Stromal cell of bone marrow (primary cell): ENCODE measurements at places on chromosomes 7 and 10.

DNA sequence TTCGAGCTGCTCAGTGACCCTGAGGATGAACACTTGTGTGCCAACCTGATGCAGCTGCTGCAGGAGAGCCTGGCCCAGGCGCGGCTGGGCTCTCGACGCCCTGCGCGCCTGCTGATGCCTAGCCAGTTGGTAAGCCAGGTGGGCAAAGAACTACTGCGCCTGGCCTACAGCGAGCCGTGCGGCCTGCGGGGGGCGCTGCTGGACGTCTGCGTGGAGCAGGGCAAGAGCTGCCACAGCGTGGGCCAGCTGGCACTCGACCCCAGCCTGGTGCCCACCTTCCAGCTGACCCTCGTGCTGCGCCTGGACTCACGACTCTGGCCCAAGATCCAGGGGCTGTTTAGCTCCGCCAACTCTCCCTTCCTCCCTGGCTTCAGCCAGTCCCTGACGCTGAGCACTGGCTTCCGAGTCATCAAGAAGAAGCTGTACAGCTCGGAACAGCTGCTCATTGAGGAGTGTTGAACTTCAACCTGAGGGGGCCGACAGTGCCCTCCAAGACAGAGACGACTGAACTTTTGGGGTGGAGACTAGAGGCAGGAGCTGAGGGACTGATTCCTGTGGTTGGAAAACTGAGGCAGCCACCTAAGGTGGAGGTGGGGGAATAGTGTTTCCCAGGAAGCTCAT is 1.1 kb downstream of the DDIT4 start:
- DNase-seq: no peak

GRCh38 chr10:125820701-125821100 is 2.4 kb downstream of the UROS start:
- DNase-seq: no peak

- DNase-seq: no peak
Observed at GRCh38 chr7:111485701-111486380, 76.5 kb downstream of the IMMP2L start.

DNA sequence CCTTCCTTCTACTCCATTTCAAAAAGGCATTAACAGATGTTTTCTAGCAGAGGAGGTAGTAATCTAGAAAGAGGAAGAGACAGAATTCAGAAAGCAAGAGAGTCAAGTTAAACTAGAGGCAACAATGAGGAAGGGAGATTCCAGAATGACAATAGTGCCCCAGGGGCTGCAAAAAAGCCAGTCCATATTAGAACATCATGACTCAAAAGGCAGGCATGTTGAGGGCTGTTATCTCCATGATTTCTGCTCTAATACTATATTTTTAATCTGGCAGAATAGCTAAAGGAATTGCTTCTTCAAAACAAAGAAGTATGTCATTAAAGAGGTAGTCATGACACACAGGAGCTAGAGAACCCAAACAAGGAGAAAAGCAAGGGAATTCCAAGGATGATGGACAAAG is 599.6 kb downstream of the INHBA start:
- DNase-seq: no peak

DNA sequence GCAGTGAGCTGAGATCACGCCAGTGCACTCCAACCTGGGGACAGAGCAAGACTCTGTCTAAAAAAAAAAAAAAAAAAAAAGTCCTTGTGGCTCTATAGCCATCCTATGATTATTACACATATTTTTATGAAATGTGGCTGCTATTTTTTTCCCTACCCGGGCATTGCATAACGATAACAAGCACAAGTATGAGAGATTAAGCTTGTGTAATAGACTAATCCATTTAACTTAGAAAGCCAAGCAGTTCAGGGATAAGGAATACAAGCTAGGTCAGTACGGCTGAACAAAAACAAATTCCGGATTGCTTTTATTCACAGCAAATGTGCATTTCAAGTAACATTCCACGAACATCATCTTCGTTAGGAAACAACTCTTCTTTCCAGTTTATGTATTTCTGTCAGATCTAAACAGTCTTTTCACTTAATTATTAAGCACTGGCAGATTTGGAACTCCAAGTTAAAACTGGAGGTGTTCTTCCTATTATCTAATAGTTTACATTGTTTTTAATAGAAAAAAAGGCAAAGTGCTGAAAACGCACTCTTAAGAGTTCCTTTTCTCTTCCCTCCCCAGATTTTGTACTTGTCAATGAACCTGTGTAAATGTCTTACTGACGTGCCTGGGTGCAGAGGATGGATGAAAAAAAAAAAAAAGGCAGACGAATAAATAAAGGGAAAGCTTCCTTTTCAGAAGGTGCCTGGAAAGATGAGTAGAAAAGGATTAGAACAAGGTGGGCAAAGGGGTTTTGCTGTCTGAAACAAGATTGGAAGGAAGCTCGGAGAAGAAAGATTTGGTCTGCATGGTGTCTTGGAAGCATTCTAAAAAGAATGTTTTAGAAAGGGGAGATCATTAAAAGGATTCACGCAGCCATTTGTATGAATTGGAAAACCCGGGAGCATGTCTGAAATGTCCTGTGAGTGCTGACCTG is 81.1 kb downstream of the PRTFDC1 start:
- DNase-seq: no peak
